Occipital lobe (tissue), 3 donors: ENCODE measurements at places on chromosomes 13 and 19. TPM values are rescaled to one million over a fixed set of nuclear protein-coding genes. Genes with fewer than 3 reads are reported as not detected.

Gene NPHS1
- 1.2 TPM for total RNA-seq

Gene C1QTNF9B
- not detected for total RNA-seq

Gene DHDH
- total RNA-seq = not detected

Gene PODNL1
- not detected for total RNA-seq

Gene SPTBN4
- 27.5 TPM for total RNA-seq
